ENCODE measurements at places on chromosomes 5 and 9.

DNA sequence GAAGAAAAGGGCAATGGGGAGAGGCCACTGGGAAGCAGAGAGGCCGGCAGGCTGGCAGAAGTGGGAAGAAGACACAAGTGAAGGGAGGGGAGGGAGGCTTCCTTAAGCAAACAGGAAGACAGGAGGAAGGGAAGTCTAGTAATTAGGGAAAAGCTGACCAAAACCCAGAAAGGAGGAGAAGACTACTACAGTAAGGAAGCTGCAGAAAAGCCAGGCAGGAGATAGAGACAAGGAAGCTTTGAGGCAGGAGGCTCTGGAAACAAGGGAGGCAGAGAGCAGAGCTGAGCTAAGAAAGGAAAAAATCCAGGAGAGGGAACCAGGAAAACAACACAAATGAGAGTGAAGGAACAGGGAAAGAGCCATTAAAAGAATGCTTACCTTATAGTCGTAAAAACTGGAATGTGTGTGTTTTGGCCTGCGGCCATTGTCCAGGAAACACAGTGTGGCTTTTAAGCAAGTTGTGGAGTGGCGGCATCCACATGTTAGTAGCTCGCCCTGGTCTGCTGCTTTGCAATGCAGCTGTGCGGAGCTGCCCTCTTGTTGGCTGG is 317.1 kb upstream of the CLINT1 start:
- peak; percentile 6 for DNase-seq

- DNase-seq, result no peak
Observed at GRCh38 chr9:97918611-97919010, 3.7 kb downstream of the TRMO start.

- no peak for DNase-seq
Observed at GRCh38 chr9:2234371-2234893, 219.3 kb downstream of the SMARCA2 start.

DNA sequence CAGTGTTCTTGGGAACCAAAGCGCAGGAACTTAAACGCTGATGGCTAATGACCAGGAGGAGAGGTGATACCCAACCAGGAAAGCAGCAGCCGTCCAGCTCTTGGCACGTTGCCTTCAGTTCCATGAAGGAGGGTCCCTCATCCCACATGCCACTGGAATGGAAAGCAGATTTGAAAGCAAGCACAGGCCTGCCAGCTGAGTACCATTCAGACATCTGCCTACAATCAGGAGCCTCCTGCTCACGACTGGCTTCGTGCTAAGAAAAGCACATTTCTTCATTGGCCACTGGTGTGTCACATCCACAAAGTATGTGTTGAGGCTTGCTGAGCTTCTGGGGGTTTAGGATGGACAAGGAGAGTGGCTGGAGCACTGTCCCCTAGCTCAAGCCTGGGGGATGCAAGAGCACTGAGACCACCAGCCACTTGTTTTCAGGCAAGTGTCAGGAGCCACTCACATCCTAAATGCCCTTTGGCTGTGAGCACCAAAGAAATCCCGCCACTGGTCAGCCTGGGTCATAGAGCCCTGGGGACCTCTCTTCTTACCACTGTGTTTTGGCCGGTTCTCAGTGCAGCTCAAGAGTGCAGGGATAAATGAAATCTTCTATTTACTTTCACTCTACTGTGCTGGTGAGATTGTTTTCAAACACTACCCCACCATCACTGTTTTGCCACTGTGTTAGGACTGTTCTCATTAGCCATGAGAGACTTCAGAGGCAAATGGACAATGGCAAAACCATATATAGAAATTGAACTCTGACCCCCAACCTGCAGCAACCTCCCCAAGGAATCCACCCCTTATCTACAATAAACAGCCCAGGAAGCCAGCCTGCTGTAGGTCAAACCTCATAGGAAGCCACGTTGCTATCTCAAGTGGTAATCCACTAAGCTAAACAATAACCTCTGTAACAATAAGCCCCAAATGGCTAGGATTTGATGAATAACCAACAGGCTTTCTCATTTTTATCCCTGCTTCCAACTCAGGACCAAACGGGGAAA is 58.3 kb downstream of the MTX3 start:
- DNase-seq, result no peak

DNA sequence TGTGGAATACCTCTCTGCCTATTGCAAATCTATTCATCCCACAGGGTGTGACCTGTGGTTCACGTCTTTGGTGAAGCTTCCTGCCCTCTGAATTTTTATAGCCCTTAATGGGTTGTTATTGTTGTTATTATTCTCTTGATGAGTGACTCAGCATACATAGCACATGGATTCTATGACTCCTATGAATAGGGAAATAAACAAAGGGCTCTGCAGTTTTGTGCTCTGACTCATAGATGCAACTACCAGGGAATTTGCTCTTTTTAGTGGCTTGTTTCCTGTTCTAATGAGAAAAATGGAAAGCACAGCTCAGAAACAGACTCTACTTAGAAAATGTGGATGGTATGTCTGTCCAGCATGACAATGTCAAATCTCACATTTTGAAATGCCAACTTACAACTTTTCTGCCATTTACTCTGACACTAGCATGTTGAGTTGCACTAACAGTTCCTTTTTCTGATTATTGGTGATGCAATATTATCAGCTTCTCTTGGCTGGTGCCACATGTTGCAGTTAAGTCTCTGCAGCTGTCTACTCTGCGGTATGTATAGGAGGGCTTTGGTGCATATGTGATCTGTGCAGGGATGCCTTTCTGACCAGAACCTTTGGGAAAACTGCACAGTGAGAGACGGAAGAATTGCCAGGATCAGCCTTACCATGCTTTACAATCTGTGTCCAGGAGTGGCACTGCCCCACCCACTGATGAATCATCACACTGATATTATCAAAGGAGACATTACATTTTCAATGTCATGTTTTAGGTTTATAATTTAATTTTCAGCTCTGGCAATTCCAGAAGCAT is 996.4 kb upstream of the WWC1 start:
- DNase-seq, result peak; percentile 20

GRCh38 chr5:127492854-127493738 is 24.3 kb upstream of the PRRC1 start:
- peak; percentile 61 for DNase-seq

- DNase-seq, result no peak
Observed at GRCh38 chr9:123536455-123536868, 180.5 kb downstream of the CRB2 start.

Measured in trophoblast cell (in vitro differentiated cells and primary cell).